Activated T-helper 17 cell treated with anti-CD3 and anti-CD28 coated beads, Interleukin-2, amount 50 U/mL, for 72 hours (primary cell): ENCODE measurements at places on chromosomes 16 and 17. TPM values are rescaled to one million over a fixed set of nuclear protein-coding genes. Genes with fewer than 3 reads are reported as not detected.

GRCh38 chr17:43671031-43671692 is 9.4 kb upstream of the MEOX1 start:
- ATAC-seq, result no peak

DNA sequence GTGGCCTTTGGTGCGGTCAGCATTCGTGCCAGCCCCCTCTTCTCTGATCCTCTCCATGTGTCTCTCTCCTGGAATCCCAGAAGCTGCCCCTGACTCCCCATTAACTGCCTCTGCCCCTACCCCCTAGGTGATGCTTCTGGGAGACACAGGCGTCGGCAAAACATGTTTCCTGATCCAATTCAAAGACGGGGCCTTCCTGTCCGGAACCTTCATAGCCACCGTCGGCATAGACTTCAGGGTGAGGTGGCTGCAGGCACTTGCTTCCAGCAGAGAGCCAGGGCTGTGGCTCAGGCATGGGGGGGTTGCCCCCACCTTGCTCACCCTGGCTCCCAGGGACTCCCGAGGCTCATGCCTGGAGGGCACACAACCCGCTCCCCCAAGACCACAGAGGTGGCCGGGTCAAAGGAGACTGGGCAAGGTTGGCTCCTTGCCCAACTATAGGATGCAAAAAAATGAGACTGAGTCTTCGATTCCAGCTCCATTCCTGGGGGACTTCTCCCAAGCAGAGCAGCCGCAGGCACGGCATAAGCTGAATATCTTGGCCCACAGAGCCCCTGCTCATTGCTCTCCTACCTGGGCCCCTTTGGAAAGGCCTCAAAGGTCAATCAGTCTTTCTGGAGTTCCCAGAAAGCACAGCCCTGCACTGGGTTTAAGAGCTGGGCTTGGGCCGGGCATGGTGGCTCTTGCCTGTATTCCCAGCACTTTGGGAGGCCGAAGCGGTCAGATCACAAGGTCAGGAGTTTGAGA is 3.8 kb downstream of the RAB37 start:
- ATAC-seq, result no peak

DNA sequence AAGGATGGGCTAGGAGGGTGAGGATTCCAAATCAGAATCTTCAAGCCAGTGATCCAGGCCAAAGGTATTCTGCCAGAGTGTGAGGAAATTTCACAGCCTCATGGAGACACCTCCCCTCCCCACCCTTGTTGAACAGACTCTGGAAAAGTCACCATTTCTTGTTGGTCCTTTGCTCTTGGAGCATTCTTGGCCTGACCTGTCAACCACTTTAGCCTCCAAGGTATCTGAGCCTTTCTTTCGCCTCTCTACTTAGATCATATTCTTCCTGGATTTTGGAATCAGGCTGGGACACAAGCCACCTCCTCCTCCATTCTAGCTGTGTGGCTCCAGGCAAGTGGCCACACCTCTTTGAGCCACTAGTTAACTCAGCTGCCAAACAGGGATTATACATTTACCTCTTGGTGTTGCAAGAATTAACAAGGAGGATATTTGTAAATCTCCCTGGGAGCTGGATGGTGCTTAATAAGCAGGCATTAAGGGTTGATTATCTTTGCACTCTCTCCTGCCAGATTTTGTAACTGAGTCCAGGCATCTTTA is 193.5 kb downstream of the WWOX start:
- no peak for ATAC-seq

The ADORA2B gene
- total RNA-seq, result 3.4 TPM

The TP53TG3 gene
- not detected for total RNA-seq

GRCh38 chr17:32299580-32300164 is 34.0 kb downstream of the RHBDL3 start:
- no peak for ATAC-seq
